Breast epithelium (tissue), 4 donors: ENCODE measurements at places on chromosomes 3 and 15. TPM values are rescaled to one million over a fixed set of nuclear protein-coding genes. Genes with fewer than 3 reads are reported as not detected.

The WDR93 gene
- 0.80 TPM for total RNA-seq

GRCh38 chr15:68798346-68799094 lies 22.2 kb downstream of the ANP32A start:
- no peak for DNase-seq

- no peak for DNase-seq
Measured at GRCh38 chr3:117170094-117170493, 460.5 kb downstream of the TUSC7 start.

DNA sequence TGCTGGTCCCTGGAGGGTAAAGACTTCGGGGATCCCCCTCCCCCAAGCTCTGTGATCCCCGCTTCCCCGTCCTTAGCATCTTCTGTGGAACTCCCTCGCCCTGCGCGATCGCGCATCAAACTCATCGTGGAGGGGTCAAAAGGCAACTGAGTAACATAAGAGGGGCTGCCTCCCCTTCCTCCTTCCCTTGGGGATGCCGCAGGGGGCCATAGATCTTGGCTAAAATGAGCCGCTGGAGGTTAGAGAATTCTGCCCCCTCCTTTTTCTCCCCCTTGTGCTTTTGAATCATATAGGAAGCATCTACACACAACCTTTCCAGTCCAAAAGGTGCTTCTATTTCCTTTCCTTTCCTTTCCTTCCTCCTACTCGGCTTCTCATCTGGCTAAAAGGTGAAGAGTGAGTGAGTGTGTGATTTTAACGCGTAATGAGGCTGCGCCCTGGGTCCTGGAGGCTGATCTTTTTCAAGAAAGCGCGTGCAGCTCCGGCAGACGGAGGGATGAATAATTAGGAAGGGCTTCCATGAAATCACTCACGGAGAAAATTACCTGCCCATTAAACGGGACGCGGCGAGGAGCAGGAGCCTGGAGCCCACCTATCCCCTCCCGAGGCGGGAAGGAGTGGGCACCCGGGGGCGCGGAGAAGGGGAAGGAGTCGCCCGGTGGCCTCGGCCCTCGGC lies 831 bp upstream of the ROBO2 start:
- DNase-seq, result no peak
